ENCODE measurements at places on chromosomes 16 and 17. TPM values are rescaled to one million over a fixed set of nuclear protein-coding genes. Genes with fewer than 3 reads are reported as not detected.
A peak's percentile ranks its signal among the peaks of the same experiment; 100 is the strongest.

Gene ITGA3
- 16.5 TPM for total RNA-seq

GRCh38 chr16:60318486-60318885 lies 1584.4 kb upstream of the GOT2 start:
- no peak for DNase-seq

DNA sequence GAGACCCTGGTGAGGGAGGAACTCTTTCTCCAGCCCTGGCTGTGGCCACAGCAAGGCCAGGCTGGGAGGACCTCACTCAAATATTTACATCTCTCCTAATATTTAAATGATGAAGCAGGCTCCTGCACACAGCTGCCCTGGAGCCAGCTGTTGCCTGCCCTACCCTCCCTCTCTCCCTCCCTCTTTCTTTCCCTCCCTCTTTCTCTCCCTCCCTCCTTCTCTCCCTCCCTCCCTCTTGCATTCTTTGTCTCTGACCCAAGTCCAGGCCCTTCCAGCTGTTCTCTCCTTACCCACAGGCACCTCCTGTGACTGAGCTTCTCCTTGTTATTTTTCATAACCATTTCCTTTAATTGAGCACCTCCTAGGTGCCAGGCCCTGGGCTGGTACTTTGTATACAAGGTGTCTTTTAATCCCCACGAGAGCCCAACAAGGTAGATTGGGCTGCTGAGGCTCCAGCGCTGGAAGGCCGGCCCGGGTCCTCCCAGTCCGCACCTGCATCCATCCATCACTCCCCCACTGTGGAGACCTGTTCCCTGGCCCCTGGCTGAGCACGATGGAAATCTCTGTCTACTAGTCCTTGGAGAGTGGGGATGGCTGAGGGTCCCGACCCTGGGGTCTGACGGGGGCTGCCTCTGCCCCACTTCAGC lies 242.3 kb downstream of the SEC14L1 start:
- no peak for DNase-seq

GRCh38 chr16:65094009-65094408 lies 27.9 kb downstream of the CDH11 start:
- no peak for DNase-seq

- DNase-seq, result peak; percentile 71
Measured at GRCh38 chr17:19897090-19897837, 29.5 kb upstream of the ULK2 start.

DNA sequence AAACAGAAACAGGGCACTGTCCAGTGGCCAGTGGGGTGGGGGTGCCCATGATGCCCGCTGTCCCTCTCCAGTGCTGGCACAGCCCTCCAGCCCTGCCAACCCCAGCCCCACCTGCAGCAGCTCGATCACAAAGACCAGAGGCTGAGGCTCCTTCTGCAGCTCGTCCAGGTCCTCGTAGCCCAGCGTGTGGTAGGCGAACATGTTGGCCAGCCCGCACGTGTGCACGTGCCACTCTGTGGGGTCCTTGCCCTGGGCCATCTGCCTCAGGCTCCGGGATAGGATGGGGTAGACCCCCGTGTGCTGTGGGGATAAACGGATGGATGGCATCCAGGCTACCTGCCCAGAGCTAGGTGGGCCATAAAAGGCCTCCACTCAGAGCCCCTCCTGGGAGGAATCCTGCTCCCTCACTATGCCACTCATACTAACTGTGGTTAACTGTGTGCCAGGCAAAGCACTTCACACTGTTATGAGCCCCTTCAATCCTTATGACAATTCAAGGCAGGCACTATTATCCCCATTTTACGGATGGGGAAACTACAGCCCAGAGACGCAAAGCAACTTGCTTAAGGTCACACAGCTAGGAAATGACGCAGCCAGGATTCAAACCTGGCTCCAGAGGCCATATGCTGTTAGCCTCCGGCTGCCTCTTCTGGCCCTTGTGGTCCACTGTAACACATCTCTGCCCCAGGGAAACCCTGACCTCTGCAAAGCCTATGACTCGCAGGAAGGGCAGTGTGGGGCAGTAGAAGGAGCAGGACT lies 6.5 kb downstream of the AIPL1 start:
- no peak for DNase-seq

Gene TBC1D3K
- total RNA-seq, result not detected

GRCh38 chr16:13296206-13296605 lies 394.8 kb downstream of the SHISA9 start:
- DNase-seq, result no peak

GRCh38 chr17:30433514-30433913 lies 43.7 kb upstream of the GOSR1 start:
- DNase-seq, result no peak

DNA sequence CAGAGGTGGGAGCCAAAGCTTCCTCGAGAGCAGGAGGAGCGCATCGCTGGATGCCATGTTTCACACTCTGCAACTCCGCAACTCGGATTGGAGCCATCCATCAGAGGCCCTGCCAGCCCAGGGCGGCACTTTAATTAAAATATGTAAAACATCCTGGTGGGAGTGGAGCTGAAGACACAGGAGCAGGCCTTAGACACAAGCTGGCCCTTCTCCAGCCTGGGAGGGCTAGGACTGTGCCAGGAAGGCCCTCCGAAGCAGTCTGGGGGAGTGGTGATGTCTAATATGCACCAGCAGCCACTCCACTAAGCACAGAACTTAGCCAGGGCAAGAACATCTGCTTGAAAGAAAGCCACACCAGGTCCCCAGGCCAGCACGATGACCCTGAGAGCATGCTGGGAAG lies 5.8 kb upstream of the CCDC182 start:
- DNase-seq, result peak; percentile 40
